Stimulated activated CD4-positive, alpha-beta T cell treated with anti-CD3 and anti-CD28 coated beads, Interleukin-1b, Interleukin-23, amount 100 ng/mL, for 1 hour (primary cell): ENCODE measurements at places on chromosomes 13 and 19.

GRCh38 chr13:93505104-93505952 is 278.7 kb downstream of the GPC6 start:
- no peak for DNase-seq

DNA sequence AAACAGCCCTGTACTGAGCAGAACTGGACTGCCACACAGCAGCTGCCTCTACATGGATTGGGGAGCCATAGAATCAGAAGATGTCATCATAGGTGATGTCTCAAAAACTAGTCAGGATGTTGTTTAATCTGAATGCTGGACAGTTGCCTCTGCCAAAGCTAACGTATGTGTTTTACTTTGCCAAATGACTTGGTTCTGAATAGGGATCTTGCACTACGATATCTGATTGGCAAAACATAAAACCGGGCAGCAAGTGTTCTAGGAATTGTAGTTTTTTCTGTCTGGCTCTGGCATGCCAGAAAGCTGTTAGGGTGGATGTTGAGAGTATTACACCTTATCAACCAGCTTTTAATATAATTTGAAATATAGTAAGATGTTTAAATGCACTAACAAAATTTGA is 645.9 kb downstream of the GPC5 start:
- no peak for DNase-seq

DNA sequence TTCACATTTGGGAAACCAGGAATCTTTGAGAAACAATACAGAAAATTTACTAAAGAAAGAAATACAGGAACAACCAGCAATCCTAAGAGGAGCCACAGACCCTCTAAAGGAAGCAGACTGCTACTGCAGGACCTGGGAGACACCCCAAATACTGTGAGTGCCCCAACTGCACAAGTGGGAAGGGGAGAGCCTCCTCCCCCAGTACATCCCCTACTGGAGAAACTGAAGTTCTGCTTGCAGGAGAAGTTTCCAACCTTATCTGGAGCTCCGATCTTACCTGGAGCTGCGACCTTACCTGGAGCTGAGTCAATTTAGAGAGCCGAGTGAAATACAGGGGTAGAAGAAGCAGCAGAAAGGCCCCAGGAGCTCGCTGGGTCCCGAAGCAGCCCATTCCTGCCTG is 236.4 kb upstream of the SPRY2 start:
- no peak for DNase-seq

GRCh38 chr13:28392428-28392827 is 102.5 kb downstream of the FLT1 start:
- DNase-seq = no peak

- DNase-seq = no peak
Observed at GRCh38 chr13:30750036-30750435, 14.7 kb downstream of the ALOX5AP start.

- no peak for DNase-seq
Observed at GRCh38 chr19:47107953-47108746, 5.4 kb downstream of the ZC3H4 start.

- no peak for DNase-seq
Observed at GRCh38 chr13:51959773-51960172, 51.5 kb downstream of the ATP7B start.

DNA sequence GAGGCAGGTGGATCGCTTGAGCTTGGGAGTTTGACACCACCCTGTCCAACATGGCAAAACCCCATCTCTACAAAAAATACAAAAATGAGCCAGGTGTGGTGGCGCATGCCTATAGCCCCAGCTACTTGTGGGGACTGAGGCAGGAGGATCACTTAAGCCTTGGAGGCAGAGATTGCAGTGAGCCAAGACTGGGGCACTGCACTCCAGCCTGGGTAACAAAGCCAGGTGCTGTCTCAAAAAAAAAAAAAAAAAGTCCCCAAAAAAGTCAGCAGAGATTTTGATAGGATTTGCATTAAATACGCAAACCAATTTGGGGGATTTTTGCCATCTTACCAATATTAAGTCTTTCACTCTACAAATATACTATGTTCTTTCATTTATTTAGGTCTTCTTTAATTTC is 21.7 kb upstream of the RPL21 start:
- DNase-seq = no peak

DNA sequence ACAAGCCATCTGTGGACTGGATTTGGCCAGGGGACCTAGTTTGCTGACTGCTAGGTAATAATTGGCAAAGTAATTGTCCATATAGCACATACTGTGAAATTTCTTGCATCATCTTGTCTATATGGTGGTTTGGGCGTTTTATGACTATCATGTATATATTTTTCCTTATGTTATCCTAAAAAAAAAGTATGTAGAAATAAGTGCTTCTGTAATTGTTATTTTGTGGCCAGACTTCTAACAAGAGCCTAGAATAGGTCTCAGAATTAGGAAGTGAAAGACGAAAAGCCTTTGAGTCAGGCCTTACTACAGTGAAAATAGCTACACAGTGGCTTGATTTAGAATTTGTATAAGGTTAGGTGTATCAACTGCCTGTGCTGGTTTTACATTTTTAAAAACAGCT is 4.2 kb downstream of the FNDC3A start:
- DNase-seq = no peak
